ENCODE measurements at places on chromosomes 12 and 14.
A peak's percentile ranks its signal among the peaks of the same experiment; 100 is the strongest.

- no peak for DNase-seq
Observed at GRCh38 chr12:72546106-72546505, 273.9 kb downstream of the TRHDE start.

GRCh38 chr14:96827290-96827689, 30.1 kb downstream of the VRK1 start:
- no peak for DNase-seq

GRCh38 chr12:52975820-52976573, 27.1 kb downstream of the KRT18 start:
- DNase-seq = no peak

- DNase-seq = no peak
Observed at GRCh38 chr14:100345711-100346110, 22.6 kb downstream of the SLC25A47 start.

DNA sequence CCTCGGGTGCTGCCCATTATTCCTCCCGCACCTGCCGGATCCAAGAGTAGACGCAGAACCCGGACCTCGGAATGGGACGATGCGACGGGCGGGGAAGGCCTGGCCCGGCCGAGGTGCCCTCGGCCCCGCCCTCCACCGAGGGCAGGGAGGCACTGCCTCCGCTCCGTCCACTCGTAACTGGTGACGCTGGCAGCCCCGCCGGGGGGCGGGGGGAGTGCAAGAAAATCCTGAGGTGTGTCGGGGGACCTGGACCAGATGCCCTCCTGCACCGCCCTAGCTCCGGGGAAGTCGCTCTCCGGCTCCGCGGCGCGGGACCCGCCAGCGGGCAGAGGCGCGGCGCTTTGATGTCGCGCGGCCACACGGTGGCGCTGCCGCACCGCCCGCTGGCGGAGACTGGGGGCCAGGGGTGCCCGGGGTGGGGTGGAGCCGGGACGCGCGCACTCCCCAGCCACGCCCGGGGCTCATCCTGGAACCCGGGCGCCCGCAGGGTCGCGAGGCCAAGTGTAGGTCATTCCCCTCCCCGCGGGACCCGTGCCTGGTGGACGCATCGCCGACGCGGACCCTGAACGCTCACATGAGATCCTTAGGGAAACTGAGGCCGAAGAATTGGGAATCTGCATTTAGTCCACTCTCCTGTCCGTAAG, 202.8 kb downstream of the TTC8 start:
- peak; percentile 21 for DNase-seq

- DNase-seq = no peak
Observed at GRCh38 chr14:44204061-44204835, 302.8 kb downstream of the FSCB start.

DNA sequence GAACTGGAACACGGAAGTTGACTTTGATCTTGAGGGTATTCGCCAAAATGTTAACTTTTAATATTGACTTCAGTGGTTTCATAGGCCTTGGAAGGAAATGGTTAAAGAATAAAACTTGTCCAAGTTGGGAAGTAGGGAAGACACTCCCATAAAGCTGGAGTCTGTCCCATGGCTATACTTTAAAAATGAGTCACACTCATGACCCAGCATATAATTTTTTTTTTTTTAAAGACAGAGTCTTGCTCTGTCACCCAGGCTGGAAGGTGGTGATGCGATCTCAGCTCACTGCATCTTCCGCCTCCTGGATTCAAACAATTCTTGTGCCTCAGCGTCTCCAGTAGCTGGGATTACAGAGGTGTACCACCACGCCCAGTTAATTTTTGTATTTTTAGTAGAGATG, 19.6 kb downstream of the TMPRSS12 start:
- no peak for DNase-seq

DNA sequence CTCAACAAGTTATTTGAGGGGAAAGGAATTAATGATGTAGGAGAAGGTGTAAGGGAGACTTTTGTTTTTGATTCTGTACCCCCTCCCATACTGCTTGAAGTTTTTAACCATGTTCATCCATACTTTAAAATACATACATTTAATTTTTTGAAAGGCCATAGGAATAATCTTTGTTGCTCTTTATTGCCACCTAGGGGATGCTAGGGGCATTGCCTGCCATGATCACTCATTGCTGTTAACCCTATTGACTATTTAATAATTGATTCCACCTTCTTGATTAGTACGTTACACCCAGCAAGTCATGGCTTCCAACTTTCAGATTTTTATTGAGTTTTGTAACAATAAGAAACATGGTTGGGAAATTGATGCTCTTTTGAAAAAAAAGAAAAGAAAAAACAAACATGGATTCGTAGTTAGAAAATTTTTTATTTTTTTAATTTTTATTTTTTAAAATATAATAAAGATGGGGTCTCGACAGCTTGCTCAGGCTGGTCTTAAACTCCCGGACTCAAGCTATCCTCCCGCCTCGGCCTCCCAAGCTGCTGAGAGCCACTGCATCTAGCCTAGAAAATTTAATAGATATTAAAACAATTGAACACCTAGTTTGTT, 8.5 kb upstream of the PRKAB1 start:
- no peak for DNase-seq

DNA sequence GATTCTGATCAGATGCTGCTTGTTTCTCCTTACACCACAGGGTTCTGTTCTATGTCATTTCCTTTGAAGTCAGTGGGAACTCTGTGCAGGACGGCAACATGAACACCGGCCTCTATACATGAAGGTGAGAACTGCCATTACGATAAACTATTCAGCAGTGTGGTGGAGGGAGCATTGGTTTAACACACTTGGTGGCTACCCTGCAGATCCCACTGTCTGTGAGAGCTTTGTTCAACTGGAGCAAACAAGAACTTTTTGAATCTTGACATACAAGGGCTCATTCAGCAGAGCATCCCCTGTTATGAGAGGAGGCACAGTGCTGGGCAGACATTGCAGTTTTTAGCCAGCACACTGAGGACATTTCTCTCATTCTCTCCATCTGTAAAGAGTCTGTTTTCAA, 10.7 kb upstream of the FRS2 start:
- DNase-seq = no peak

DNA sequence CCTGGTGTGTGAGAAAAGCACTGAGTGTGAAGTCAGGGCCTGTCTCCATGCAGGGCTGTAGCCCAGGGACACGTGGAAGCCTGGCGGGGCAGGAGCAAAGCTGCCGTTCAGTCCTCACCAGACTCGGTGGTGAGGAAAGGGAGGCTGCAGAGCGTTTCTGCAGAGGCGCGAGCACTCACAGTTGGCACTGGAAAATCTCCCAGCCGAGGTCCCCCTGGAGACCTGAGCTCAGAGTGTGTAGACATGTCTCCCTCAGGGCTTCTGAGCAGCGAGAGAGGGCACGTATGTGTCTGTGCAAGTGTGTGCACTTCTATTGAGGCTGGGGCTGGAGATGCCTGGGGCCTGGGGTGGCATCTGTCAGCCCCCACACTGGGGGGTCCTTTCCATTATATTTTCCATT, 11.0 kb upstream of the HHIPL1 start:
- DNase-seq = no peak

DNA sequence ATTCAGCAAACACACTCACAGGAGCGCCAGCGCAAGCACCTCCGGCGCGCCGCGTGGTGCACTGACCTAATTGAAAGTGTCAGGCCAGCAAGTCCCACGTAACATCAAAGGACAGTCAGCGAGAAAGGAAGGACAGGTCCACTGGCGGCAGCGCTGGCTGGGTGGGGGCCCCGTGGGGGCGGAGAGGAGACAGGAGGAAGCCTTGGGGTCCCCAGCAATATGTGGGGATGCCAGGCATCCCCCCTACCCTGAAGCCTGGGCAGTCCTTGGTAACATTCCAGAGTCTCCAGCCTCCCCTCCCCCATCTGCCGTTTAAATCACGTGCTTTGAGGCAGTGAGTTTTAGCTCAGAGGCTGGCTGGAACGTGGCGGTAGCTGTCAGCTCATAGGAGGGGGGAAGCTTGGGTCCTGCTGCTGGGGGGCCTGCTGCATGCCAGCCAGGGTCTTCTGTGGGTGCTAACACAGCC, 159.2 kb downstream of the CALM1 start:
- DNase-seq = no peak

GRCh38 chr14:99961826-99962518, 103.2 kb upstream of the EVL start:
- no peak for DNase-seq

DNA sequence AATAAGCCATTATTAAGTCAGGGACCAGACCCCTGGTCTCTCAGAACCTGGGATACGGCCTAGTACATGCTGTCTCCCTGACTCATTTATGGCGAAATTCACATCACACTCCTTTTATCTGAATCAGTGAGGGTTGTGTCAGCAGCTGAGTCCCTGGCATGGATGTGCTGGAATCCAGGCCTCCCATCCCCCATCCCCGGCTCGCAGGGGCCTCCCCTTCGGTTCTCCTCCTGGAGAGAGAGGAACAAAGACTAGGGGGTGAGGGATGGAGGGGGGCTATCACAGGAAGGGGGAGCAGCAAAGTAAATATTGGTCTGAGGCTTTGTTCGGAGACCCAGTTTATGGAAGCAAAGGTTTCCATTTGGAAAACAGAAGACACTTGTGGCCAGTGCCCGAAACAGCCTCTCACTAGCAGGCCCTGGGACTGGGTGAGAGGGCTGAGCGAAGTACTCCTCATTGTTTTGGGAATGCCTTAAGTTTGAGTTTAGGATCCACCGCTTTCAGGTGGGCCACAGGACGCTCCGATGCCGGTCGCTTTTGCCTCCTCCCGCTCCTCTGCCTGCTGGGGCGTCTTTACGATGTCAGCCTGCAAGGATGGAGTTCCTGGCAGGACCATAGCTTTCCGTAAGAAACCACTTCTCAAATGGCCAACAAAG, 145.0 kb downstream of the PRKCH start:
- no peak for DNase-seq

- DNase-seq = no peak
Observed at GRCh38 chr12:65695113-65695865, 129.0 kb upstream of the HMGA2 start.

DNA sequence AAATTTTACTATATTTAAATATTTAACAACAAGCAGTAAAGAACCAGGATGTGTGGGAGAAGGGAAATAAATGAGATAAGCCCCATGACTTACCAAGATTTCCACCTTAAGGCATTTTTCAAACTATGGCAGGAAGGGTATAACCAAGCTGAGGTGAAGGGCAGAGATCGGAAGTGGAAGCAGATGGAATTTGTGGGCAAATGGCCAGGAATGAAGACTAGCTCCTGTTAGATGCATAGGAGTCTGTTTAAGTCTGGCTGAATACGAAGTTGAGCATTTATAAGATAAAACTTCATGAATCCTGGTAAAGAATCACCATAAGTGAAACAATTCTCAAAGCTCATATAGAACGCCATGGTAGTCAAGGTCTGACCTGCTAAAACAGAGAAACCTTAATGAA, 163.5 kb downstream of the DIO2 start:
- DNase-seq = no peak

GRCh38 chr12:25557830-25558436, 4.8 kb upstream of the LMNTD1 start:
- no peak for DNase-seq

DNA sequence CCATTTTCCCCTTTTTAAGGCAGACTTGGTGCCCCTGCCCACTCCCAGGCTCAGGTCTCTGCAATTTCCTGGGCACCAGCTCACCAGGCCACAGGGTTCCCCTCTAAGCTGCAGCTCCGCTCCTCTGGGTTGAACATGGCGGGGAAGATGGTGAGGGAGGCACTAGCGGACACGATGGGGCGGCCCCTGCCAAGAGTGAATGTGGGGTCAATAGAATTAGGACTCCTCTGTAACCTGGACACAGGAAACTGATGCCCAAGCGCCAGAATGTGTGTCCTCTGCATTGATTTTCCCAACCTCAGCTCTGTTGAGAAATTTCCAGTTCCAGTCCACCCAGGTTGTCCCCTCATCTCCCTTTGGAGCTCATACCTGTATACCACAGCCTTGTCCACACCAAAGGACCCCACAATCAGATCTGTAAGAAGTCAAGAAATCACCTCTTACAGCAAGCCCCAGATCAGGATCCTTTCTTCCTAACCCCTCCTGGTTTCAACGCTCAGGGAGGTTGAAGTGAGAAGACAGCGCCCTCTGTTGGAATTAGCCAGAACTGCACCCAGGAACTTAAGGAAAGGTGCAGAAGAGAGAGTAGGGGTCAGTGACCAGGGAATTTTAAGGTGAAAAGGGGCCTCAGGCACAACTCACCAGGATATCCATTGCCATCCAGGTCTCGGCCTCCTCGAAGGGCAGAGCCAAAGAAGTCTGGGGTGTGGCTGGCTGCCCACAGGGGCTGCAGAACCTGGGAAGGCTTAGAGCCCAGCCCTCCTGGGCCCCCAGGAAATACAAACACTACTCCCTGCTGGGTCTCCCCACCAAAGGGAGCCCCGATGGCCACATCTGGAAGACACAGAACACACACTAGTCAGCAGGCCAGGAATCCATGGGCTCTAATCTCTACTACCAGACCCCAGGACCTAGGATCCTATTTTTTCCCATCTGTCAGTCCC, 14.7 kb downstream of the ITGA5 start:
- DNase-seq = peak; percentile 59

DNA sequence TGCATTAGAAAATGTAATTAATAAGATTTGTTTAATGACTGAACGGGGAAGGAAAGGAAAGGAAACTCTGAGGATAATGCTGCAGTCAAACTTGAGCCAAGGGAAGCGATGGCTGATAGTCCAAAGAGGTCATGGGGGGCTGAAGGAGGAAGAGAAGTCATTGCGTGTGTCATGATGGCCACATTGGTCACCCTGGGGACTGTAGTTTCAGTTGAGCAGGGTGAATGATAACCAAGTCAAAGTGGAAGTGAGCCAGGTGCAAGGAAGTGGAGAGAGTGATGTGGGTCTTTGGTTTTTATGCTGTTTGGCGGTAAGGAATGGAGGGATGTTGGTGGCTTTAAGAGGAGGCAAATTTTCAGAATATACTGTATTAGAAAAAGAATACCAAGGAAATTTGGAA, 21.6 kb downstream of the C12orf75 start:
- no peak for DNase-seq

GRCh38 chr14:77086017-77086727, 11.9 kb upstream of the CIPC start:
- no peak for DNase-seq

- DNase-seq = no peak
Observed at GRCh38 chr12:131764738-131765137, 53.8 kb downstream of the SFSWAP start.

DNA sequence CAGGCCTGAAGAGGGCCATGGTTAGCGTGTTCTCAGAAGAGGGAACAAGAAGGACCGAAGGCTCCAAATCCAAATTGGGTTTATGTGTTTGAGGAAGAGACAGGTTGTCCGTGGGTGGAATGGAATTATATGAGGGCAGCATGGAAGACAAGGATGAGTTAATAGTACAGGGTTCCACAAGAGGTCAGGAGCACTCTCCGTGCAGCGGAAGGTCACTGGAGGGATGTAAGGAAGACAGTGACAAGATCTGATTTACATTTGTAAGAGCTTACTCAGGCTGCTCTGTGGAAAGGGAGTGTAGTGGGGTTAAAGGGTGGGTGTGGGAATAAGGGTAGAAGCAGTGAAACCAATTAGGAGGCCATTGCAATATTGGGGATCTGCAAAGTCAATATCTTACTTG, 97.0 kb downstream of the TPH2 start:
- no peak for DNase-seq

GRCh38 chr12:49937639-49938300, 12.8 kb upstream of the AQP2 start:
- no peak for DNase-seq

All from NCI-H1092 (cell line).